ENCODE measurements at places on chromosomes 7 and 10. TPM values are rescaled to one million over a fixed set of nuclear protein-coding genes. Genes with fewer than 3 reads are reported as not detected.

Gene SLC13A1
- polyA plus RNA-seq: not detected

Gene PLXNA4
- polyA plus RNA-seq: 0.12 TPM

Gene ARHGAP22
- polyA plus RNA-seq: 3.7 TPM

Gene FOXI2
- not detected for polyA plus RNA-seq

Gene BEND7
- 10.4 TPM for polyA plus RNA-seq

Gene OR13A1
- polyA plus RNA-seq: not detected

Gene NKX1-2
- polyA plus RNA-seq: 0.08 TPM

Gene CRYGN
- polyA plus RNA-seq: not detected

Gene ZNF488
- polyA plus RNA-seq: 8.3 TPM

Gene PIP
- polyA plus RNA-seq: not detected

Gene GRM3
- not detected for polyA plus RNA-seq

Gene GNG11
- polyA plus RNA-seq: 26.3 TPM

Gene ABCB1
- polyA plus RNA-seq: 0.09 TPM

Gene SPDYE11
- polyA plus RNA-seq: not detected

Gene ABCB4
- polyA plus RNA-seq: not detected

Gene ZKSCAN1
- polyA plus RNA-seq: 11.4 TPM

Gene DYNC1I1
- not detected for polyA plus RNA-seq

Gene PRF1
- polyA plus RNA-seq: not detected

Gene RPEL1
- 0.20 TPM for polyA plus RNA-seq

Gene MYOZ1
- not detected for polyA plus RNA-seq

Gene HOXA7
- 4.8 TPM for polyA plus RNA-seq

Gene FGFR2
- 0.21 TPM for polyA plus RNA-seq
